ENCODE measurements at places on chromosomes 5 and 9.

DNA sequence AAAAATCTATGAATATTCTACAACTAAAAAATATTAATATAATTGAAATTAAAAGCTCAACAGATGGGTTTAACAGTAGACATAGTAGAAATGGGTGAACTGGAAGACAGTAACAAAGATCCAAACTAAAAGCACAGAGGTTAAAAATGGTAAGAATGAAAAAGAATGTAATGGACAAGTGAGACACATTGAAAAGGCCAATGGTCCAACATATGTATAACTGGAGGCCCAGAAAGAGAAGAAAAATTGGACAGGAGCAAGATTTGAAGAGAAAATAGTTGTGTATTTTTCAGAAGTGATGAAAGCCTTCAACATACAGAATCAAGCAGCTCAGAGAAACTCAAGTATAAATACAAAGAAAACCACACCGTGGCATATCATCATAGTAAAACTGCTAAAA lies 58.6 kb downstream of the PCDHGC5 start:
- DNase-seq: no peak

GRCh38 chr9:134917431-134918373 lies at the start of gene FCN1:
FCN1 (minus strand) TSS chr9:134917912; CDS start chr9:134917871, 41 bp downstream.
- no peak for DNase-seq

- no peak for DNase-seq
Observed at GRCh38 chr5:93580927-93581445, at the start of gene NR2F1-AS1. NR2F1-AS1 (minus strand) TSS chr5:93581219.

GRCh38 chr5:172902497-172903472 lies 56.4 kb upstream of the RPL26L1 start:
- no peak for DNase-seq

DNA sequence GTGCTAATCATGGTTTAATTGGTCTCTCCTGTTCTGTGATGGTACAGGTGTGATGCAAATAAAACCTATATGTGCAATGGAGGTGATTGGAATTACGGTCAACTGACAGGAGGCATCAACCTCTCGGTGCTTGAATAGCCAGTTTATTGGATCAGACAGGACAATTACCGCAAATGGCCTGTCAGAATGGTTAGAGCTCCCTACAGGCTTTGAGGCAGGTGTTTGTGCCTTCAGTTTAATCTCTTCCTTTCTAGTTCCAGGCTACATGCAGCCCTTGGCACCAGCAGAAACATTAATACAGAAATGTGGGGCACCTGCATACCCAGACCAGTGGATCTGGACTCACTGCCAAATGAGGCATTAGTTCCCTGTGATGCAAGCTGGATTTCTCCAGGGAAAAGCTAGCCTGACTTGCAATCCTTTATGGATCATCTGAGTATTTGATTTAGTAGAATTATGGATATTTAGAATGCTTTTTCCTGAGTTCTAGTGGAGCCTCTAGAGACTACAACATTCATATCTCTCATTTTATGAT lies 128.6 kb downstream of the MAT2B start:
- DNase-seq: no peak

DNA sequence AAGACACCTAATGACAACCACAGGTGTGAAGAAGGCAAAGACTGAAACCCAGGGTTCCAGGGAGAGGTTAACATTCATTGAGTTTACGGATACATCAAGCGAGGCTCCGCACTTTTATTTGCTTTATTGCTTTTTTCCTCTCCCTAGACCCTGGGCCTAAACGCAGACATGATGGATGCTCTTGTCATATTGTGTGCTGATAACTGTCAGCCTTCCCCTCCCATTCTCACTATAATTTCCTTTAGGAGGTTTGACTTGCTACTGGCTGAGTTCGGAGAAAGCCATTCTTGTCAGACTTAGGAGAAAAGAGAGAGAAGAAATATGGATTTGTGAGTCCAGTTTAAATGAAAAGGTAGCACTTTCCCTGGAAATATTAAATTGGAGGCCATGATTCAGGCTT lies 471.6 kb downstream of the DNAH5 start:
- no peak for DNase-seq

DNA sequence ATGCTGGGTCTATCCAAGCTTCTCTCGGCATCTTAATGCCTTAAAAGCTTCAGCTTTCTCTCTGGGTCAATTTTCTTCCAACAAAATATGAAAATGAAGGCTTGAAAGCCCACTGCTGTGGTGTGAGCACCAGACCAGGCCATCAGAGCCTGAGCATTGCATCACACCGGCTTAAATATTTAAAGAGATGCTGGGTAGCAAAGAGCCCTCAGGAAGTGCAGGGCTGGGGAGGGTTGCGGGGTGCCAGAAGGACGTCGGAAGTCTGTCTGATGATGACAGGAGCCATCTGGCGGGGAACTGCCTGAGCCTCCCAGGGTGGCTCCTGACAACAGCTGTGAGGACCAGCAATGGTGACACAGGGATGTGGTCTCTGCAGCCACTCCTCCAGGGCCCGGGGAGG lies 185.5 kb downstream of the OLFM1 start:
- no peak for DNase-seq

DNA sequence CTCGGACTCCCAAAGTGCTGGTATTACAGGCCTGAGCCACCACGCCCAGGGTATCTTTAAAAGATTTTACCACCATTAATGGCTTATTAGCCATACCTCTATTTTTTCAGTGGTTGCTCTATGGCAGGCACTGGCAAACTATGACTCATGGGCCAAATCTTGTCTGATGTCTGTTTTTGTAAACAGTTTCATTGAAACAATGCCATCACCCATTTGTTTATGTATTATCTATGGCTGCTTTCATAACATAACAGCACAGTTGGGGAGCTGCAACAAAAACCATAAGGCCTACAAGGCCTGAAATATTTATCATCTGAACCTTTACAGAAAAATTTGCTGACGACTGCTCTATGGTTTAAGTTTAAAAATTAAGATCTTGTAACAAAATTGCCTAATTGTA lies 66.8 kb downstream of the SLC38A9 start:
- no peak for DNase-seq

GRCh38 chr5:78647838-78648358 lies 674 bp downstream of the LHFPL2 start:
- DNase-seq: no peak

GRCh38 chr9:116895961-116896360 lies 208.9 kb downstream of the TRIM32 start:
- no peak for DNase-seq

GRCh38 chr5:31939151-31939550 lies 235.0 kb downstream of the GOLPH3 start:
- no peak for DNase-seq

DNA sequence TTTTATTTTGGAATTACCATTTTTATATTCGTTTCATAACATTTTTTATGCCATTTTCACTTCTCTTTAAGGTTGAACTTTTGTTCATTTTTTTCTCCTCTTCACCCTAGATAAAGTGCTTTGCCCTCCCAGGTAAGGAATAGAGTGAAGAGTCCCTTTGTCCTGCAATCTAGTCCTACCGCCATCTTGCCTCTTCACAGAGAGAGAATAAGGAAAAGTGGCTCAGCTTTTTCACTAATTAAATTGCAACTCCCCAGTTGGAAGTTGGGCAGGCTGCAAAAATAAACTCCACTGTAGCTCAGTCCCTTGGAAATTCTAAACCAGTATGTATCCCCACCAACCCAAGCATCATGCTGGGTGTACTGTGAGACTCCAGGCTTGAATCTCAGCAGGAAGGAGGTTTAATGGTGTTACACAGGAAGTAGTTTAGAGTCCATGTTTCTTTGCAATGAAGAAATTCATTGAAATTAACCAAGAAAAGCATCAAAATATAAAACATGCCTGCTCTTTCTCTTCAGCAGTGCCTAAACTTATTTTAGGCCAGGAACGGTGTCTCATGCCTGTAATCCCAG lies 60.3 kb upstream of the PCSK1 start:
- no peak for DNase-seq

DNA sequence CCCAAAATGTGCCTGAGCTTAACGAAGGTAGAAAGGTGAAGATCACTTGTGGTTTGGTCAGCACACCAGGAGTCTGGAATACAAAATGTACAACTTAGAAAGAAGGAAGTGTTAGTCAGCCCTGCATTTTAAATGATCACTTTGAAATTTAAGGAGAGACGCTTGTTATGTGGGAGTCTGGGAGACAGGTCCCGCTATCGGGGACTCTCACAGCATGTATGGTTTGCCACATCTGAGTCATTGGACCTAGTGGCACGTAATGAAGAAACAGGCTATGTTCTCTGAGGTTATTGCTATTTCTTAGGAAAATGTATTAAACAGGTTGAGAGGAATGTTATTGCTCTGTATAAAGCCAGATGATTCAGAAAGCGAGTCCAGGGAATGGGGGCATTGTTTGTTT lies 2362.5 kb upstream of the WWC1 start:
- no peak for DNase-seq

- DNase-seq: no peak
Observed at GRCh38 chr5:55582256-55582655, 47.5 kb upstream of the PLPP1 start.

DNA sequence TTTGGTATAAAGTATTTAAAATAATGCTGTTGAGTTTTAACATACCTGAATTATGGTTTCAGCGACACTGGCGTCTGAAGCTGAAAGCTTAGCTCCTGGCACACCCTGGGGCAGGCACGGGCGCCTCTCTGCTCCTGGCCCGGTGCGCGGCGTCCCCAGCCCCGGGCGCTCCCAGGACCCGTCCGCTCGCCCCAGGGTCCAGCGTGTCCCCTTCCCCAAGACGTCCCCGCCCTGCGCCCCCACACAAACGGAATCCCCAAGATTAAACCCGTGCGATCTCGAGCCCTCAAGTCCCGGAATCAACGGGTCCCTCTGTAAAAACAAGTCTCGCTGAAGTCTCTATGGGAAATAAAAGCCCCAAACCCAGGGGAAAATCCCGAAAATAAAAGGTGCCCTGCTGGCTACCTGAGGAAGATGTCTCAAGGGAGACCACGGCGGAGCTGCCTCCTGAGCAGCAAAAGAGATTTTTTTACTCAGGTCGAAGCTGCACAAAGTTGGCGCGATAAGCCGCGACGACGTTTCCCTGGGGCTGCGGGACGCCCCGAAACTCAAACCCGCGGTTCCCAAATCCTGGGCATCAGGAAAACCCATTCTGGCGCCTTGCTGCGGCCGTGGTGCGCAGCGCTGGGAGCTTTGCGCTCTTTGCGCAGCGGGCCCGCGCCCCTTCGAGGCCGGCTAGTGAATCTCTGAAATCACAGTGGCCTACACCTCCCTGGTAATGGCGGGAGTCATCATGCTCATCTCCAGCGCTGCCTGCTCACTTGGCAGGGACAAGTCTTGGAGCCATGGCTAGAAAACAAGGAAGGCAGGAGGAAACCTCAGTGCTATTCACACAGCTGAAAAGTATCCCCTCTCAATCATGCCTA lies 6.3 kb upstream of the IFNA8 start:
- DNase-seq: no peak

DNA sequence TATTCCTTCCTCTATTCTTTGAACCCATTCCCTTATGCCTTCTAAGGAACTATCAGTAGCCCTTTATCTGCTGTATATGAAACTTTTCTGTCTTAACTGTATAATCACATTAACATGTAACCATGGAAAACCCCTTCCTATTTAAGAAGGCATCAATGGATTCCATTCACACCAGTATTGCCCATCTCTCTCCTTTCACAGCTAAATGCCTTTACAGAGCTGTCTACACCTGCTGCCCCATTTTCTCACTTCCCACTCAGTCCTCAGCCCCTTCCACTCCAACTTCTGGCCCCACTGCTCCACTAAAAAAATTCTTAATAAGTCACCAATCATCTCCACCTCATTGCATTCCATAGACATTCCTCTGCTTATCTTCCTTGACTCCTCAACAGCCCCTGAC lies 50.8 kb downstream of the SEC61B start:
- DNase-seq: no peak

DNA sequence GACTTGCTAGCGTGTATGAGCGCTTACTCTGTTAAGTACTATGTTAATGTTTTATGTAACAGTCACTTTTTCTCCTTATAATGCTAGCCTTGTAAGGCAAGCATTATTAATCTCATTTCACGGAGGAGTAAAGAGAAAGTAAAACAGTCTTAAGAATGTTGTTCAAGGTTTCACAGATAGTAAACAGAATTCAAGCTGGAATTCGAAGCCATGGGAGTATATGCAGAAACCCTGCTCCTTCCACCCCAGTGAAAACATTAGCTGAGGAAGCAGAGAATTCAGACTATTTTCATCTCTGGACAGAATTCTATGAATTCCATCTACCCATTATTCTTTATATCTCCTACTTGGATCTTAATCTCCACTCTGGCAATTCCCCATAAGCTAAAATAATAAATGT lies 1028.3 kb upstream of the WWC1 start:
- no peak for DNase-seq

DNA sequence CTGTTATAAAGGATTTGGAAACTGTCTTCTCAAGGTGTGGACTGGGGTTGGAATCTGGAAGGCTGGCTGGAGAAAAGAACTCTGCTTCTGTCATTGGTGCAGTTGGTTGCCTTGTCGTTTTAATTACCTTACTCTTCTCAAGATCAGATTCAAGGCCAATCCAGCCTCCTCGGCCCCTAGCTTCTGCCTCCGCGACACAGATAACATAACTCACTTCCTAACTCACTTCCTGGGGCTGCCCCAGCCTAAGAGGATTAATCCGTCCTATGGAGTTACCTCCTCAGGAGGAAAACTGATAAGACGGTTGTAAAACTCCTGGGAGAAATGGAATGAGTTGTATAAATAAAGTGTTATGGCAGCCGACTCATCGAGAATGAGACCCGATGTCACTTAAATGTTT lies 389.1 kb upstream of the WWC1 start:
- DNase-seq: no peak

GRCh38 chr9:107375001-107375400 lies 91.9 kb downstream of the RAD23B start:
- no peak for DNase-seq

DNA sequence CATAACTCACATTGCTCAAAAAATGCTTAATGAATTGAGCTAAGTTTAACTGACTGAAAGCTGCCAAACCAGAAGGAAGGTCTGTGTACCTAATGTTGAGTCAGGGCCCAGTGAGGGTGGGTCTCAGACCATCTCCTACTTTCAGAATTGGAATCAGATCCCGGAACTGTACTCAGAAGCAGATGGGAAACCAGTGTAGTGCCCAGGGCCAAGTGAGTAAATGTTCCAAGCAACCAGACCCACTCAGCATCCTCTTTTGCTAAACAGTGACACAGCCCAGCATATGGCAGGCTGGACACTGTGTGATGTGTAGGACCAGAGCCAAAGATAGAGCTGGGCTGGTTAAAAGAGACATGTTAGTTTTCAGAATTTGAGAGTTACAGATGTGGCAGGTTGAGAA lies 94.1 kb downstream of the PLCXD3 start:
- no peak for DNase-seq

GRCh38 chr5:65808251-65808741 lies 86.3 kb downstream of the NLN start:
- no peak for DNase-seq

- no peak for DNase-seq
Observed at GRCh38 chr5:95823218-95823737, 752 bp upstream of the GLRX start.

- no peak for DNase-seq
Observed at GRCh38 chr9:99026956-99027298, 78.0 kb upstream of the TGFBR1 start.

- no peak for DNase-seq
Observed at GRCh38 chr5:80168388-80169028, 87.3 kb downstream of the SERINC5 start.

- no peak for DNase-seq
Observed at GRCh38 chr5:119418606-119419100, 33.6 kb upstream of the HSD17B4 start.
